Stimulated activated CD8-positive, alpha-beta memory T cell treated with anti-CD3 and anti-CD28 coated beads, Interleukin-7, amount 100 ng/mL, for 48 hours (primary cell): ENCODE measurements at places on chromosomes 1 and 21.

- no peak for DNase-seq
These were observed 3.9 kb upstream of the COL16A1 start for GRCh38 chr1:31707711-31708110.

DNA sequence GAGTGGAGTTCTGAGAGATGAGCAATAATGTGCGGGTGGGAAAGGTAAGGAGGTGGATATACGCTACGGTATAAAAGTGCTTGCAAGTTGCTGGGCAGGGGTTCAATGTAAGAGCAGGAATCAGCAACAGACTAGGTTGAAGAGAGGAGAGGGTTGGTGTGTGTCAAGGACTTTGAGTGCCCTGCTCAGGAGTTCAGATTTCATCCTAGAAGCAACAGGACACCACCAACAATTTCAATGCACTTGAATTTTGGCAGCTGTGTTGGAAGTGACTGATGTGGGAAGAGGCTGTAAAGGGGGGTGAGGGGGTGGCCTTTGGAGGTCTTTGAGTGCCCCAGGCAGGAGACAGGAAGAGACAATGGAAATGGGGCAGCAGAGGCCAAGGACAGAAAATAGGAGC, 57.3 kb downstream of the RHOU start:
- DNase-seq = no peak

GRCh38 chr1:217747156-217747769, 116.1 kb downstream of the SPATA17 start:
- no peak for DNase-seq

DNA sequence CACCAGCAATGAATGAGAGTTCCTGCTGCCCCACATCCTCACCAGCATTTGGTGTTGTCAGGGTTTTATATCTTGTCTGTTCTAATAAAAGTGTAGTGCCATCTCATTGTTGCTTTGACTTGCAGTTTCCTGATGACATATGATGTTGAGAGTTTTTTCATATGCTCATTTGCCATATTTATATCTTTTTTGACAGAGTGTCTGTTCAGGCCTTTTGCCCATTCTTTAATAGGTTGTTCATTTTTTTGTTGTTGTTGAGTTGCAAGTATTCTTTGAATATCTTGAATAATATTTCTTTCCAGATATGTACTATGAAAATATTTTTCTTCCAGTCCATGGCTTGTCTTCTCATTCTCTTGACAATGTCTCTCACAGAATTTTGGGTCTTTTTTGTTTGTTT, 111.7 kb upstream of the KCNJ15 start:
- no peak for DNase-seq

DNA sequence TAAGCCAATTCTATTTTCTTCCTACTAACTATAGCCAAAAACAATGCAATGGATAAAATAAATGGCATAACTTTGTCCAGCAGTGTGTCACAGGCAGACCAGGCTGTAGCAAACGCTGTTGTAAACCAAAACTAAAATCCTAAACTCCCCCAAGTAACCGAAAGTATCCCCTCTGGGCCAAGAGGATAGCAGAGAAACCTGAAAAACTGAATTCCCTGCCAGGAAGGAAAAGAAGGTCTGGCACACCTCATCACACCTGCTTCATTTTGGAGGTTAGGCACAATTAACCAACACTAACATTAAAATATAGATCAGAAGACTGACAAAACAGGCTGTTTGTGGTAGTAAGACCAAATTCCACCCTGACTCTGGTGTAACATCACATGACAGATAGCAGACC, 356.8 kb upstream of the C1orf87 start:
- DNase-seq = no peak

GRCh38 chr1:169692756-169693460, 18.5 kb downstream of the SELL start:
- no peak for DNase-seq

GRCh38 chr1:91499904-91500755, 521 bp upstream of the CDC7 start:
- DNase-seq = no peak

DNA sequence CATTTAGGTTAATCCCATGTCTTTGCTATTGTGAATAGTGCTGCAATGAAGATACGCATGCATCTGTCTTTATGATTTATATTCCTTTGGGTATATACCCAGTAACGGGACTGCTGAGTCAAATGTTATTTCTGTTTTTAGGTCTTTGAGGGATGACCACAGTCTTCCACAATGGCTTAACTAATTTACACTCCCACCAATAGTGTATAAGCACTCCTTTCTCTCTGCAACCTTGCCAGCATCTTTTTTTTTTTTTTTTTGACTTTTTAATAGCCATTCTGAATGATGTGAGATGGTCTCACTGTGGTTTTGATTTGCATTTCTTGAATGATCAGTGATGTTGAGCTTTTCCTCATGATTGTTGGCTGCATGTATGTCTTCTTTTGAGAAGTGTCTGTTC, 33.5 kb downstream of the ASH1L start:
- DNase-seq = no peak

GRCh38 chr1:194227161-194227560, 1040.7 kb upstream of the B3GALT2 start:
- no peak for DNase-seq

GRCh38 chr1:165576536-165576935, 32.7 kb downstream of the LRRC52 start:
- DNase-seq = no peak

GRCh38 chr21:29490016-29490415, 191.3 kb downstream of the BACH1 start:
- no peak for DNase-seq

GRCh38 chr1:16978567-16979474, 1.6 kb downstream of the MFAP2 start:
- DNase-seq = no peak

- no peak for DNase-seq
These were observed 79.2 kb upstream of the SAMD11 start for GRCh38 chr1:844472-845026.

GRCh38 chr1:44072204-44072603, 40.9 kb upstream of the SLC6A9 start:
- no peak for DNase-seq

- DNase-seq = no peak
These were observed 19.2 kb upstream of the EVA1B start for GRCh38 chr1:36342426-36343185.

DNA sequence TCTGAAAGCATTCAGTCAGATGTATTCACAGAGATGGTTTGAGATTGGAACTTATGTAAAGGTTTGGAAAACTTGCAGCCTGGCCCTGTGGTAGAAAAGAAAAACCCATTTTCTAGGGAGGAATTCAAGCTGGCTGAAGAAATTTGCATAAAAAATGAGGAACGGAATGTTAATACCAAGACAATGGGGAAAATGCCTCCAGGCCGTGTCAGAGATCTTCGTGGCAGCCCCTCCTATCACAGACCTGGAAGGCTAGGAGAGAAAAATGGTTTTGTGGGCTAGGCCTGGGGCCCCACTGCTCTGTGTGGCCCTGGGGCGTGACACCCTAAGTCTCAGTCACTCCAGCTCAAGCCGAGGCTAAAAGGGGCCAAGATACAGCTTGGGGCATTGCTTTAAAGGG, 26.7 kb downstream of the NME7 start:
- DNase-seq = no peak

- peak; percentile 4 for DNase-seq
These were observed 742 bp upstream of the HSPA13 start for GRCh38 chr21:14383596-14384180.
